ENCODE measurements at places on chromosomes 12 and 14.

GRCh38 chr12:94584377-94584776, 66.0 kb downstream of the TMCC3 start:
- no peak for DNase-seq

GRCh38 chr12:27998170-27998569, 25.6 kb upstream of the PTHLH start:
- no peak for DNase-seq

DNA sequence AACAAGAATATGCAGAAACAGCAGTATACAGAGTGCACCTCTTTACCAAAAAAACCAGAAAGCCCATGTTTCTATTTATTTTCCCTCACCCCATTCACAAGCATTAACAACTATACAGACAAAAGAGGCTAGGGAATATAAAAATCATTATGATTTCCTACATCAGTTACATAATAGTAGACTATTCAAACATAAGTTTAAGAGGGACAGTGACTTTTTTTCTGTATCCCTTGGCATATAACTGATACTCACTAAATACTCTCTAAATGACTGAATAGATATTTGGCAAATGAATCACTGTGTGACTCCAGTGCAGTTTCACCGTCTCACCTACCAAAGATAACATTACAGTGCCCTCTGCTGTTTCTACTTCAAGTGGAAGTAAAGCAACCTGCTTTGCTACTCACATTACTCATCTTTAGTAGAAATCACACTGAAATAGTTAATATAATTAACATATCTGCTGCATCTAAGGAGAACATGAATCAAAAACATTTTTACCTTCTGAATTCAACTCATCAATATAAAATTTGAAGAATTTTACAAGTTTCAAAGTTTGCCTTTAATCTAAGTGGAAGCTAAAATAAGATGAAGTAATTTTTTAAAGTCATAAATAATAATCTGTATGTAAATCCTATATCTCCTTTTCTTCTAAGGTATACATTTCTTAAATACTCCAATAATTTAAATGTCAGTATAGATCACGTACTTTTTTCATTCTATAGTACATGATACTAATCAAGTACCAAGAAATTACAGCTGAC, 103.8 kb downstream of the OSBPL8 start:
- no peak for DNase-seq

GRCh38 chr12:48285751-48286650, 64.7 kb downstream of the ZNF641 start:
- no peak for DNase-seq

GRCh38 chr14:94062344-94062940, 18.6 kb downstream of the DDX24 start:
- DNase-seq: no peak

GRCh38 chr14:105075379-105076295, 10.4 kb upstream of the GPR132 start:
- no peak for DNase-seq

DNA sequence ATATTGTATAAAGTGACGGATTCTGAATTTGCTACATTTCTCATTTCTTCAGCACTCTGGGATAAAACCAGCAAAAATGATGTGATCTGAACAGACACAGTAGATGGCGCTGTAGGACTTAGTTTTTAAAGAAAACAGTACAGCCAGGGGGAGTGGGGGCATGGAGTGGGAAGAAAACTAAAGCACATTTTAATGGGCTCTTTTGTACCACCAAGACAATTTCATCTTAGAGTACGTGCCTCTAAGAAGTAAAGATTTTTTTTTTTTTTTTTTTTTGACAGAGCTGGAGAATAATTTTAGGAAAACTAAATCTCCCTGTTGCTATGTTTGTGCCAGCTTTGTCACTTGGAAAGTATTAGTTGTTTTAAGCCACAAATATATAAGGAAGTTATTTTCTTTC, 124.4 kb downstream of the RAD51B start:
- DNase-seq: peak; percentile 85

DNA sequence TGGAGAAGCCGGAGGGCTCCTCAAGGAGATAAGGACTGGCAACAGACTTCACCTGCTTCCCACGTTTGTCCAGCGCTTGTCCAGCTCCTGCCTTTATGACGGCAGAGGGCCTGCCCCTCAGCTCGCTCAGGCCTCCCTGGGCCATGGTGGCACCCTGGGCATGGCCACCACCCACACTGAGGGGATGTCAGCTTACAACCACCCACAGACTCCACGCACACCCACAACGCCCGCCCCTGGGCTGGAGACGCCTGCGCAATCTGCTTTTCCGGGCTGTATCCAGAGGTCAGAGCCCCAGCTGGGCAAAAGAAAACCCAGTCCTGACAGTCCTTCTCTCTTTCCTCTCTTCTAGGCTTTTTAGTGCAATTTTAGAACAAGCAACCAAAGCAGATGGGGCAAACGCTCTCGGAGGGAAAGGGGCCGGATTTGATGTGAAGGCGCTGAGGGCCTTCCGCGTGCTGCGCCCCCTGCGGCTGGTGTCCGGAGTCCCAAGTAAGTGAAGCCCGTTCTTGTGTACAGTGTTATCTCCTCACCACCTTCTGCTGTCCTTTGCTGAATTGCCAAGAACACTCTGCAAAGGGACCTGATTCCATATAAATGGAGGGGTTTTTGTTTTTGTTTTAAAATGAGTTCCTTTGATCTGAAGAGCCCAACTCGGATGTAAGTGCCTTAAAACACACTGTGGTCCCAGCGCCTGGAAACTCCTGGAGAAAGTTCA, 337.4 kb upstream of the FKBP4 start:
- DNase-seq: no peak

DNA sequence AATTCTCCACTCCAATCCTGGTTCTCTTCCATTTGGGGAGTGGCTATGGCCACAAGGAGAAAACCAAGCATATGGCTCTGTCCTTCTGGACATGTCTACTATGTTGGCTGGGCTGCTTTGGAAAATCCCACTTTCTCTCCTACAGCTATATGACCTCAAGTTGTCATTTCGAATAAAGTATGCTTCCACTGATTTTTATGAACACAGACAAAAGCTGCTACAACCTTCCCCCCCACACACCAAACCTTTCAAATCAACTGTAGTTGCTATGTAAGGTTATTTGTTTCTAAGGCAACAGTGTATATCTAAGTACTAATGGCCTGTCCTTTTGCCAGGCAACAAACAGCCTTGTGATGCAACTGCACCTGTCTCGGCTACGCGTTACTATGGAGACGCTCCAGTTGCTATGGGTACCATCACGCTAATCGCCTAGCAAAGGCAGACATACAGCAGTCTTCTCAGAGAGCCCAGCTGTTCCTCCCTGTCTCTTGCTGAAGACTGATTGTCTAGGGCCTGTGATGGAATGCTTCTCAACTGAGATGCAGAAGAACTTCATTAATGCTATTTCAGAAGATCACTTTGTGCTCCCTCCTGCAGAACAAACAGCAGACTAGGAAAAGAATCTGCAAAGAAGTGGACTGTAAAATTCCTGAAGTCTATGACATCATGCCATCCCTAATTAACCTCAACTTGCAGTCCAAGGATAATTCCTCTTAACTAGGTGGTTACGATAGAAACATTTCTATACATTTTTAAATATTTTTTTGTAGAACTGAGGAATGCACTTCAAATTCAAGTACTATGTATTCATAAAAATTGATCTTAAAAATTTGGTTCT, 67.6 kb downstream of the FOXN3 start:
- DNase-seq: no peak

- no peak for DNase-seq
Observed at GRCh38 chr12:62606654-62607053, 140.0 kb downstream of the MON2 start.

DNA sequence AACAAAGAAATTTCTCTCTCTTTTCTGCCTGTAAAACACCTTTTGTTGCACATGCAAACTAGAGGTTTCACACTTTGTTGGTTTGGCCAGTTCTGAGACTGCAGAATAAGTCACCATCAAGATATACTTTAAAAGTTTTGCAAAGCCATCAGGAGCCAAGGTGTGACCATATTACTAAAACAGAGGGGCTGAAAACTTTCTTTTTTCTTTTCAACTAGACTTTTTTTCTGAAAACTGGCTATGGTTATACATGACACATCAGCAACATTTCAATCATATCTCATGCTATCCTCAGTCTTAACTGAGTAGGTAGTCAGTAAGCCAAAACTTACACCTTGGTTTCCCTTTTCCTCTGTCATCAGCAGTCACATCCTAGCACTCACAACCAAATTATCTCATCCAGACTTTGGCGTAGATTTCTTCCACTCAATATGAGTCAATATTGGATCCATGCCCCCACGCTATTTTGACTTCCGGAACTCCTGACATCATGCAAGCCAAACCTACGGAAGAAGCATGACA, 4.1 kb upstream of the IFNG start:
- DNase-seq: no peak

DNA sequence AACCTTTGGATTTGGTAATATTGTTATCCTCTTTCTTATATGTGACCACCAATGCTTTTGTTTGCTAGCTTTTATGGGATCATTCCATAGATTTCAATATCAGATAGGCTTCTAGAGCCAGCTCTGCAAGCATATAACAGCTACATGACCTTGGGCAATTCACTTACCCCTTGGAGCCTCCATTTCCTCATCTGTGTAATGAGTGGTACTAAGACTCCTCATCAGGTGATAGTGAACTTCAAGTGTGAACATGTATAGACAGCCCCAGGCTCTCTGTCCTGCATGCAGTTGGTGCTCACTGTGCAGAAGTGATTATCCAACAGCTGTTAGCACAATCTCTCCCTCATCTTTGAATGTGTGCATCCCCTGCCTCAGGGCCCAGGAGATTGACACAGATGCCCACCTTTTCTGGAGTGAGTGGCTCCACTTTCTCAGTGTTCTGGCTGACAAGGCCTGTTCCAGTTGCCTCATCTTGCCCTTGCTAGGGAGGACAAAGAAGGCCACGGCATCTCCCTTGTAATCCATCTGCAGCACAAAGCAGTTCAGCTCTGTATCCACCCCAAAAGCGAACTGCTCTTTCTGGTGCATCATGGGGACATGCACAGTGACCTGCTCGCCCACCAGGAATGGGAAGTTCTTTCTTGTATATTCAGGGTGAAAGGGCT, 9.2 kb downstream of the SERPINA9 start:
- no peak for DNase-seq

GRCh38 chr12:44078273-44078672, 242.4 kb downstream of the TMEM117 start:
- no peak for DNase-seq

- DNase-seq: no peak
Observed at GRCh38 chr14:90755661-90756304, 60.4 kb downstream of the TTC7B start.

DNA sequence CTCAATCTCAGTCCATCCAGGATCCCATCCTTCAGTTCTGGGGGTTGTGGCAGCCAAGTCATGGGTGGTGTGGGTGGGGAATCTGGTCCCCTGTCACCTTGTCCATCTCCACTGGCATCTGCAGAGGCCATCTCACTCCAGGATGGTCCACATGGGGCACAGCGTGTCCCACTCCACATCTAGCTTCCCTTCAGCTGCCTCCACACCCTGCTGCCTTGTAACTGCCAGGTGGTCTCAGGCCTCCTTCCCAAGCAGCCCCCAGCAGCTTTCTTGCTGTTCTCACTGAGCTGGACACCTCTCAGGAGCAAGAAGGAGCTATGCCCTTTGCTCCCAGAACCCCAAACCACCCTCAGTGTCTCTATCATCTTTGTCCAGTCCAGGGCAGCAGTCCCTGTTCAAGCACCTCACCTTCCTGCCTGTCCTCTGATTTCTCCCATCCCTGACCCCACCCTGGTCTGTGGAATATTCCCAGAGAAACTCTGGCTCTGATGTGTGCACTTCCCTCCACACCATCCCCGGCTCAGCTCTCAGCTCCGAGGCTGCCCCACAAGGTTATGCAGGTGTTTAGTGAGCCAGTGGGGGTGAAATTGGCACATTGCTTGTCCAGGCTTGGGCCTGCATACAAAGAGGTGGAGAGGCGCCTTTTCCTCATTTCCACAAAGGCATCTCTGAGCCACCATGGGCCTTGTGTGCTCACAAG, 13.7 kb upstream of the DYNC1H1 start:
- no peak for DNase-seq

DNA sequence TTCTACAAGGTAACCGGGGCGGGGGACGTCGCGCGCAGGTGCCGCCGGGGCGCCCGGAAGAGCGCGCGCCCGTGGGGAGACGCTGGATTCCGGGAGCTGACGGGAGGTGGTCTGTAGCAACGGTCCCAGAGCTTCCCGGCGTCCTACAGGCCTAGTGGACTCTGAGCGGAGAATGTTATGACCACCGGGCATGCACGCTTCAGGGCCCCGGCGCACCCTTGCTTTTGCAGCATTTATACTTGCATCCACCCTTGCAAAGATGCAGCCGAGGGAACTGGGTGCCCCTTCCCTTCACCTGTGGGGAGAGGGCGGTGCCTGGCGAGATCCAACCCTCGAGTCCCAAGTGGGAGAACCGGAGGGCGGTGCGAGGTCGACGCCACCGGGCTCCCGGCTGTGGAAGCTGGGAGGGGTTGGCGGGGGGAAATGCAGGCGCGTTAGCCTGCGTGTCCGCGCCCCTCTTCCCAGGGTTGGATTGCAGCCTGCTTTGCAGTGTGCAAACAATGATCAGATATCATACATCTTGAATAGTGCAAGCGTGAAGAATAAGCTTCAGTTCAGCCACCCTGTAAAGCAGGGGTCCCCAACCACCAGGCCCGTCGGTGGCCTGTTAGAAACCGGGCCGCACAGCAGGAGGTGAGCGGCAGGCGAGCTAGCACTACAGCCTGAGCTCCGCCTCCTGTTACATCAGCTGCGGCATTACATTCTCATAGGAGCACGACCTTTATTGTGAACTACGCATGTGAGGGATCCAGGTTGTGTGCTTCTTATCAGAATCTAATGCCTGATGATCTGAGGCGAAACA, 576 bp downstream of the ERP29 start:
- peak; percentile 18 for DNase-seq

- no peak for DNase-seq
Observed at GRCh38 chr14:54730156-54730961, 163.4 kb downstream of the SAMD4A start.

DNA sequence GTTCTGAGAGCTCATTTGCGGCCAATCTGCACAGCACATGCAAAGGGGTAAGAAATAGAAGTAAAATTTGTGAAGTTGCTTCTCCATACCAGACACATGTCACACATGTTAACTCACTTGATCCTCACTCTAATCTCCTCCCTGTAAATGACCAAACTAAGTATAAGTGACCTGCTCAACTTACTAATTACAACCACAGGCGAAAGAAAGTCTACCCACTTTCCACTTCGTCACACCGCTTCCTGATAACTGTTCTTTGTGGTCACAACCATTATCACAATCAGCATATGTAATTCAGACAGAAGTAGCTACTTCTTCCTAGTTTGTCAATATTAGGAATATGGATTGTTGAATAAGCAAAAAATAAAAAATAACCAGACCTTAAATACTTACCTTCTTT, 293.7 kb upstream of the CLEC14A start:
- DNase-seq: no peak
